Right lung (tissue), 10 donors: ENCODE measurements at places on chromosomes 2 and 18. TPM values are rescaled to one million over a fixed set of nuclear protein-coding genes. Genes with fewer than 3 reads are reported as not detected.

The NPPC gene
- polyA plus RNA-seq, result not detected

The CPO gene
- polyA plus RNA-seq, result 0.57 TPM

The ANKRD12 gene
- polyA plus RNA-seq, result 32.7 TPM

The MARCO gene
- polyA plus RNA-seq, result 0.31 TPM

The CD226 gene
- polyA plus RNA-seq, result 2.0 TPM

The CCL20 gene
- polyA plus RNA-seq, result 0.59 TPM

The ABCG5 gene
- 0.46 TPM for polyA plus RNA-seq

The SLC23A3 gene
- polyA plus RNA-seq, result 3.6 TPM

The DUSP19 gene
- polyA plus RNA-seq, result 6.3 TPM

The SALL3 gene
- polyA plus RNA-seq, result not detected

The ARPC2 gene
- 248 TPM for polyA plus RNA-seq

The DNAJC5G gene
- polyA plus RNA-seq, result 0.37 TPM

The CNTNAP5 gene
- polyA plus RNA-seq, result 0.12 TPM

The CACNB4 gene
- 12.8 TPM for polyA plus RNA-seq

The COPS8 gene
- 91.0 TPM for polyA plus RNA-seq

The NOL4 gene
- 2.4 TPM for polyA plus RNA-seq

- no peak for DNase-seq
These were observed 236.0 kb upstream of the SPHKAP start for GRCh38 chr2:228417526-228417925.

GRCh38 chr2:174744111-174744510 lies 20.2 kb downstream of the CHRNA1 start:
- DNase-seq, result no peak

DNA sequence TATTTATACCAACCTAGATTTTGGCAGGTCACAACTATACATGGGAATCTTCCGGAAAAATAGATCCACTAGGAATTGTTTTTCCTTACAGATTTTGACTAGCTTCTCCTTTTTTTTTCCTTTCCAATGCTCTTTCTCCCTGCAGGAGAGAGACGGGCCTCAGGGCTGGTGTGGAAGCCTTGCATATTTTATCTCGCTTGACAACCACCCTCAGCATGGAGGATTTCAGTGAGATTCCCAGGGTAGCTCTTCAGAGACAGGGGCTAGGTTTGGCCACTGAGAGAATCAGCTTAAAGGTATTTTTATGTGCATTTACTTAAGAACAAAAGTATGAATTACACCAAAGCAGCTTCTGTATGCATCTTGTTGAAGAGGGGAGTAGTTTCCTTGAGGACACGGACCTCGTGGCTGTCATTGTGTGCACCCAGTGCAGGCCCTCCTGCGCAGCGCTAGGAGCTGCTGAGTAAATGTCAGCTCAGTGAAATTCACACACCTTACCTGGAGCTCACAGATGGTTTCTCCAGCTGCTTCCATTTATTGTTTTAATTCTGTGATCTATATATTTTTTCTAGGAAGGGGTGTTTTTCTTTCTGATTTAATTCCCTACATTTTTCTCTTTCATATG lies 54.4 kb downstream of the TRAPPC12 start:
- no peak for DNase-seq

DNA sequence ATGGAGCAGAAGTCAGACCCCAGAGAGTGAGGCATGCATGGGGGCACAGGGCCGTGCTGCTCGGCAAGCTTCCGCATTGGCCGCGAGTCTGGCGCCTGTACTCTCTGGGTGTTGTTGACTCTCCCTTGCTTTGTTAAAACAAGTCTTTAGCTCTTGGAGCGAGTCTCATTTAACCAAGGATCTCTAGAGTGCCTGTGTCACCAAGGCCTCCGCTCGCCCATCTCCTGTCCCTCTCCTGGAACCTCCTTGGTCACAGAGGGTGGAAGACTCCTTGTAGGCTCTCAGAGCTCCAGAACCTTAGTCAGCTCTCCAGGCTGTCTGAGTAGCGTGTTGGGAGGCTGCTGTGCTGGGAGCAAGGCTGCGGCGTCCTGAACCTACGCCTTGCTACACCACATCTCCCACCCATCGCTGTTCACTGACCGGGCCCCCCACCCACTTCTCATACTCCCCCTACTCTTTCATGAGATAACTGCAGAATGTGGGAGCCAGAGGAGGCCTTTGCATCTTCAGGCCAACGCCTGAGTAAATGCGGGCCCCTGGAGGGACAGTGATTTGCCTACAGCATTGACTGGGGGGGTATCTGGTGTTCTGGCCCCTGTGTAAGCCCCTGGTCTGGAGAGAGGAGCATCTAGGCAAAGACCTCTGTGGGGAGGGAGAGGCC lies 66.1 kb downstream of the CIB4 start:
- DNase-seq, result no peak

DNA sequence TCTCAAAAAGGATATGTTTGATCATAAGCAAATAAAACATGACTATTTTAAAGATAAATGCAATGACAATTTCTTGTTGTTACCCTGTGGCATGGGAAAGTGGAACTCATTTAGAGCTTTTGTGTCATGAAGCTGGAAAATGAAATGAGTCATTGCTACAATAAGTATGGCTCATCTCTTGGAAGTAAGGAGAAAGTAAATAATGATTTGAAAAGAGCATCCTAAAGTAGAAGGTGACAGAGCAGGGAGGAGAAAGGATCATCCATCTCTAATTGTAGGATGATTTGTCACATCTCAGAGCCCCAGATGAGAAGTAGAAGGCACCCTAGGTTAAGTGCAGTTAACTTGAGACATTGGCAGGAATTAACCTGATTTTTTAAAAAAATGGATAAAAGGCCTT lies 200.5 kb downstream of the CPS1 start:
- DNase-seq, result no peak

- DNase-seq, result no peak
These were observed 114.0 kb downstream of the ACAA2 start for GRCh38 chr18:49699303-49699702.

DNA sequence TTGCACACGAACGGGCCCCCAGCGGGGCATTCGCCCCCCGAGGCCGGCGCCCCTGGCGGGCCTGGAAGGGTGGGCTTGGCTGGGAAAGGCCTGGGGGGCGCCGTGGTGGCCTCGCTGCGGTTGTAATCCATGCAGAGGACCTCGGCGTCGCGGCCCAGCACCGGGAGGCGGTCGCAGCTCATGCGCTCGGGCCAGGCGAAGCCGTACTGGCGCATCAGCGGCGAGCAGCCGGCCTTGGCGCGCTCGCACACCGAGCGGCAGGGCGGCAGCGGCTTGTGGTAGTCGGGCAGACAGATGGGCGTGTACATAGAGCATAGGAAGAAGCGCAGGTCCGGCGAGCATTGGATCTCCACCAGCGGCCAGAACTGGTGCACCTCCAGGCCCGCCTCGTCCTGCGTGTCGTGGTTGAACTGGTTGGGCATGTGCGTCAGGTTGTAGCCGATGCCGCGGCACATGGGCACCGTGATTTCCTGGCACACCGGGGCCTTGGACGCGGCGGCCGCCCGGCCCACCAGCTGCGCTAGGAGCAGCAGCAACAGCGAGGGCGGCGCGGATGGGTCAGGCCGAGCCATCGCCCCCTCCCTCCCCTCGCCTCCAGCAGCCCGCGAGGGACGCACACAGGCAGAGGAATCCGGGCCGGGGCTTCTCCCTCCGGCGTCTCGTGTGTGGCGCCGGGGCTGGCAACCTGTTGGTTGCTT lies 1.4 kb downstream of the FZD5 start:
- DNase-seq, result peak; percentile 26

GRCh38 chr18:27276479-27276878 lies 91.4 kb upstream of the CHST9 start:
- no peak for DNase-seq

DNA sequence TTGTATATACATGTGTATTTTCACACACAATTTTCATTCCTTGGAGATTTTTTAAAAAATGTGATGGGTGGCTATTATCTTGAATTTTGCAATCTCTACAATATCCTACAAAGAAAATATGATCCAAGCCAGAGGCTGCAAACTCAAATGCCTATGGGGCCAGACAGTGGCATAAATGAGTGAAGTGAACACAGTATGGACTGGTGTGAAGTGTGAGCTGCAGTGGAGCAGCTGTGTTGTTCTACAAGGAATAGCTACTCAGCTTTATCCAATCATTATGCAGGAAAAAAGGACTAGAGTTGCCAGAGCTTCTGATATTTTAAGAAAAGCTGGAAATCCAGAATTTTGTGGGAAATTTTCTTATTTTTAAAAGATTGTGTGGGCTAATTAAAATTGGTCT lies 62.1 kb downstream of the ARHGEF33 start:
- DNase-seq, result peak; percentile 74

DNA sequence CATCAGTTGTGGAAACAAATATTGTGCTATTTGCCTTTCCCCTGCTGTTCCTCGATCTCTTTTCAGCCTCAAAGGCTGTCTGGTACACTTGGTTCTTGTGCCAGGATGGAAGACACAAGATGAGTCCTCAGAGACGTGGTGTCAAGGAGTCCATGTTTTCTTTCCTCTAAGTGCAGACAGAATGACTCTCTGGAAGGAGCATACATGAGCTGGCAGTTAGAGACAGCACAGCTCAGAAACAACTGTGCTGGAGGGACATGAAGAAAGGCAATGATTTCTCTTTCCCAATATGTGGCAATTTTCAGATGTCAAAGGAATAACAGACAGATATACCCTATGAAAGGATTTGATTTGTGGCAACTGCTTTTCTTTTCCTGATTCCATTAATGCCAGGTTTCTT lies 162.2 kb downstream of the AFF3 start:
- no peak for DNase-seq

DNA sequence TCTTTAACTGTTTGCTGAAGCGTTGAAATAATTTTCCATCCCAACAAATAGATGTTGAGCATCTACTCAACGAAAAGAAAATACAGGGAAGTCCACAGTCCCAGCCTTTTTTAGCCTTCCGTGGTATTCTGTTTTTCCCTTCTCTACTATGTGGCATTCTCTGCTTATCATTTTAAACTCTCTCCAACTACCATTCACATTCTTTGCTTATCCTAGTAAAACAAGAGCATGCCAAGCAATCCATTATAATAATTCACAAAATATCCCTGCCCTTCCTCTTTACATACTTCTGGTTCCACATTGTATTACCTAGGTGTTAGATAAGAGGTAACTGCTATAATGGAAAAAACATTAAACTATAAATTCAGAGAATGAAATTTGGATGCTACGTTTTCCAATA lies 1.6 kb upstream of the SESTD1 start:
- DNase-seq, result no peak

DNA sequence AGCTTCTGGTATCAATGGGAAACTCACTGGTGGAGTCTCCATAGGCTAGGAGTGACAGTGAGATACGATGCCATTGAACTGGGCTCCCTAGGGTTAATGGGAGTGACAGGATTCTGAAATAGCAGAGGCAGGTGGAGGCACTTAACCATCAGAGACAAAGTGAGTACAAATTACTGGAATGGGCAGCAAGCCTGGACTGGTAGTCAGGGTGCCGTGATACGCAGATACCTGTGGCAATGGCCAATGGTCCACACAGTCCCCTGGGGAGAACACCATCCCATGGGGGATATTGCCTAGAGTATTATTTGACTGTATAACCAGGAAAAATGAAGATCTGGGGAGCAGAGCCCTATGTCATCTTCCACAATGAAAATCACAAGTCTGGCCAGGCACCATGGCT lies 17.3 kb downstream of the CHCHD5 start:
- DNase-seq, result no peak

DNA sequence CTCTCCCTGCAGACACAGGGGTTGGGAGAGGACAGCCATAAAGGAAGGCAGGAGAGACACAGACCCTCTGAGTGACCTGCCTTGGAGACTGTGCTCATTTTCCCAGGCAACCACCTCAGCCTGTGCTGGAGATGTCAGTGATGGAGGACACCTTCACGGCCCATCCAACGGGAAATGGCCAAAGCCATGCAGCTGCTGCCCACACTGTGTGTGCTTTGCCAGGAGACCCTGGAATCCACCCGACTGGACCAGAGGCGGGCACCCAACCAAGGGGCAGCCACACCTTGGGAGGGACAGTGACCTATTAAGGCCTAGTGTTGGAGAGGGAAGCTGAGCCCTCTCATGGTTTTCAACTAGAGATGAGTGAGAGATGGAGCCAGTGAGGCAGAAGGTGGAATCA lies 192.5 kb downstream of the SMAD2 start:
- no peak for DNase-seq

DNA sequence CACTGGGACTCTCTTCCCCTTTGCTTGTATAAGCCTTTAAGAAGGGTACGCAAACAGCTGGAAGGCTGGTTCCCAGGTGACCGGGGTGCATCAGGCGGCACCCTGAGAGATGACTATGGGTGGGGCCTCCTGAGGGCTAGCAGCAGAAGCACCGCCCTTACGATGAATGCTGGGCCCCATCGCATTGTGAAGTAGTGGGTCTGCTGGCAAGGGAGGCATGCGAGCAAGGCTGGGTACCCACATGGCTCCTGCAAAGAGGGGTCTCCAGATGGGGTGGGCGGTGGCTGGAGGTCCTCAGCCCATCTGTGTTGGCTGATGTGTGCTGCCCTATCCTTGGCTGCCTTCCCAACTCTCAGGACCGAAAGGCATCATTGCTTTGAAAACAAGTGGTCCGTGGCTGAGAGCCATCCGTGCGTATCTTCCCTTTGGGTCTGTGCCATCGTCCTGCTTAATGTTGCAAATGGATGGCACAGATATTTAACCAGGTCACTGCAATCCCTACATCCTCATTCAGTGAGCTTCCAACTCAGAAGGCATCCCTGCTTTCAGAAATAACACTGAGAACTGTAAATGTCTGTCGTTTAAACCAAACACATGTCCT lies 83.5 kb upstream of the GPC1 start:
- no peak for DNase-seq

- no peak for DNase-seq
These were observed 22.3 kb downstream of the ATP8B1 start for GRCh38 chr18:57780706-57781347.

- no peak for DNase-seq
These were observed 738.2 kb downstream of the MBD2 start for GRCh38 chr18:53486296-53486695.

DNA sequence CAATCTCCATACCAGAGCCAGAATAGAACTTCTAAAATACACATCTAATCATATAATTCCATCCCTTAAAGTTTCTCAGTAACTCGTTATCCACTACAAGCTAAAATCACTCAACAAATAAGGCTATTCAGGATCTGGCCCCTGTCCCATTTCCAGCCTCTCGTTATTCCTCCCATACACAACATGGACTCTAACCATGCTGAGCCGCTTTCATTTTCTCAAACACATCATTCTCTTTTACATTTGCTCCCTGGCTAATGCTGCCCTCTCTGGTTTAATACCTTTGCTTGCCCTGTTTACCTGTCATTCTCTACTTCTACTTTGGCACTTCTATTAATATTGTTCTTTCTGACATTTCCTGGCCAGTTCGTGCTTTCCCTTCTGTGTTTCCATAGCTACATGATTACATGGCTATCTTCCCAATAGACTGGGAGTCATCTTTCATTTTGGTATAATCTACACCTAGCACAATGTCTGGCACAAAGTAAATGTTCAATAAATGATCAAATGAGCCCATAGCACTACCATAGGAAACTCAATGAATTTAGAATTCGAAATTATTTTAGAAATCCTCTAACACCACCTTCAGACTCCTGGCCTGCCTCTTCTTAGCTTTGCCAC lies 163.6 kb upstream of the VRK2 start:
- no peak for DNase-seq

GRCh38 chr2:216768908-216769411 lies 73.6 kb upstream of the IGFBP5 start:
- DNase-seq, result no peak

- DNase-seq, result no peak
These were observed 3.4 kb downstream of the GEN1 start for GRCh38 chr2:17757321-17757720.

- no peak for DNase-seq
These were observed 50.8 kb upstream of the CWC22 start for GRCh38 chr2:180057706-180058412.

- no peak for DNase-seq
These were observed 31.6 kb upstream of the TPO start for GRCh38 chr2:1381644-1382043.
